ENCODE measurements at places on chromosomes 1 and 21.

DNA sequence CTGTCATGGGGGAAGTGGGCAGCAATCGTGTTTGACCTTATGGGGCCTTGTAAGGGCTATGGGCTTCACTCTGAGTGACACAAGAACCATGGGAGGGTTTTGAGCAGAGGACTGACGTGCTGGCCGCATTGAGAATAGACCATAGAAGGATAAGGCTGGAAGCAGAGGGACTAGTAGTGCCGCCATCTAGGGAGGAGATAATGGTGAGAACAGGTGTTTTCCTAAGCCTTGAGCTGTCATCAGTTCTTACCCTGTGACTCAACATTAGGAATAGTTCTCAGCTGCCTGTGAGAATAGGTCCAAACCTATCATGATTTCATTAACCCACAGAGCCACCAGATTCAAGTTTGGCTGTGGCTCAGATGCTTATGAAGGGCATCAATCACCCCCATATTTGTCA lies 228.5 kb downstream of the CACNA1E start:
- no peak for DNase-seq

DNA sequence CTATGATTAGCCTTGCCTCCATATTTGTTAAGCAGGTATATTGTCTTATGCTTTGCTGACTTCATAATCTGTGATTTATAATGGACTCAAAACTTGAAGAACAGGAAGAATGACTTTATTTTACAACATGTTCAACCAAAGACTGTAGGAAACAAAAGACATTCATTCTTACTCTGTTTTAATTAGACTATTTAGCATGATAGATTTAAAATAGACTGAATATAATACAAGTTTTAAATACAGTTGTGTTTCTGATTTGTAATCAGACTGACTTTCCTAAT lies 63.1 kb downstream of the CDC14A start:
- no peak for DNase-seq

GRCh38 chr1:231926340-231926739 lies 299.8 kb downstream of the DISC1 start:
- DNase-seq: no peak

DNA sequence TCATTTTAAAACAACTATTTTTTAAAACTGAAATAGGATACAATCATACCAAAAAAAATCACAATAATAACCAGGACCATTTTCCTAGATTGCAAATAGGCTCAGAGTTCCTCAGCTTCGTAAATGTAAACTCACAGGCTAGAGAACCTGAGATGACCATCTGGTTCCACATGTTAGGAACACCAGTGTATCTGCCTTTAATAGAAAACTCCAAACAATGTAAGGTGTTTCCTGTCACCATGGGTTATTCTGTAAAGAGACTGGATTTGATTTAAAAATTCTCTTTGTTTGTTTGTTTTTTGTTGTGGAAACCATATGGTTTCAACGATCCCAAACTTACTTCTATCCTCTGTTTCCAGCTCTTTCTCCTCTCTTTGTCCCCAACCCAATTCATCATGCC lies 197.5 kb downstream of the ZZZ3 start:
- no peak for DNase-seq

- no peak for DNase-seq
These were observed 20.7 kb downstream of the GPR157 start for GRCh38 chr1:9108056-9108665.

DNA sequence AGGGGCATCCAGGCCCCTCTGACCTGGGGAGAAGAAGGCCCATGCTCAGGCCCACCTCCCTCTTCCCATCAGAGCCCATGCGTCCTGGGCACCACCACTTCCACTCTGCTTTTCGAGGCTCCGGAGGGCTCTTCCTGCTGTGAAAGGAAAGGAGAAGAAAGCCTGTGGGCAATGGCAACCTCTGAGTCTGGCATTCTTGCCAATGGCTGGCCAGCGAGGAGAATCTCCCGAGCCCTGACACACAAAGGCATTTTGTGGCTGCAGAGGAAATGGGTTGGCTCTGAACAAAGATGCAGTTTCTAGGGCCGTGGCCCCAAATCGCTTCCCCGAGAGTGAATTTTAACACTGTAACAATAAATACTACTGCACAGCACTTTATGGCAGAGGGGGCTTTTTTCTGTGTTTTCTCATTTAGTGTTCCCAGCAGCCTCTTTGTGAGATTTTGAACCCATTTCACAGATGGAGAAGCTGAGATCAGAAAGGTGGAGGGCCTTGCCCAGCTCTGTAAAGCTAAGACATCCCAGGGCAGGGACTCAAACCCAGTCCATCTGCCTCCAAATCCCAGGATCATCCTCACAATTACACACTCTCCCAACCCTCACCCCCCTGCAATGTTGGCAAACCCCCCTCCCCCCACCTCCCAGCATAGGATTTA lies 35.7 kb upstream of the TMEM51 start:
- no peak for DNase-seq

- no peak for DNase-seq
These were observed 354.6 kb upstream of the C1orf87 start for GRCh38 chr1:60428127-60428526.

- DNase-seq: no peak
These were observed 23.7 kb upstream of the SLC2A5 start for GRCh38 chr1:9093091-9093490.

GRCh38 chr21:19510653-19511052 lies 1107.1 kb upstream of the TMPRSS15 start:
- no peak for DNase-seq

GRCh38 chr1:158946785-158947184 lies 15.4 kb downstream of the PYHIN1 start:
- DNase-seq: no peak

DNA sequence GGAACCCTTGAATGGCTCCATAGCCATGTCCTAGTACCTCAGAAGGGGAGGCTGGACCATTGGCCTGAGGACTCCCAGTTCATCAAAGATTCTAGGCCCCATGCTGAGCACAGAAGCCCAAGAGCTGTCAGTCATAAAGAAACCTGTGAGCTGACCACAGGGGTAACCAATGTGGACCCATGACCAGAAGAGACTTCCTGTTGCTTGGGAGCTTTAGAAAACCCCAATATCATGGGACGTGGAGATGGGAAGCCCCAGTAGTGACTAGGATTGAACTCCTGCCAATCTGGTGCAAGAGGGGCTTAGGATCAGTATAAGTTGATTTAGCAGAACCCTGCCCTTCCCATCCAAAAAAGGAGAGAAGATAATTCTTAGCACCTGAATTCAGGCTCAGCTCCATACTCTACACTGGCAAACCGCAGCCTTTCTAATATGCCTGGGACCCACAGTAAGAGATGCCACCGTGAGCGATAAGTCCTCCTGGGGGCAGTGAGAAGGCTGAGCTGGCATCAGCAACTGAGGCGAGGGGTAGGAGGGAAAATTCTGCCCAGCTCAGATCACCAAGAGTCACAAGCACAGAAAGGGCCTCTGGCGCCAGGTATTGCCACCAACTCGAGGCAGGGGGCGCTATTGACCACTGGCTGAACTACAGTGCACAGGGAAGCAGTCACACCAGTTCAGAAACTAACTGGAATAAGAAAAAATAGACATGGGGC lies 108.9 kb downstream of the CAPN8 start:
- no peak for DNase-seq

GRCh38 chr1:61085206-61085982 lies 3.0 kb downstream of the NFIA start:
- DNase-seq: no peak

- DNase-seq: no peak
These were observed 36.2 kb downstream of the EPS15 start for GRCh38 chr1:51482881-51483280.

DNA sequence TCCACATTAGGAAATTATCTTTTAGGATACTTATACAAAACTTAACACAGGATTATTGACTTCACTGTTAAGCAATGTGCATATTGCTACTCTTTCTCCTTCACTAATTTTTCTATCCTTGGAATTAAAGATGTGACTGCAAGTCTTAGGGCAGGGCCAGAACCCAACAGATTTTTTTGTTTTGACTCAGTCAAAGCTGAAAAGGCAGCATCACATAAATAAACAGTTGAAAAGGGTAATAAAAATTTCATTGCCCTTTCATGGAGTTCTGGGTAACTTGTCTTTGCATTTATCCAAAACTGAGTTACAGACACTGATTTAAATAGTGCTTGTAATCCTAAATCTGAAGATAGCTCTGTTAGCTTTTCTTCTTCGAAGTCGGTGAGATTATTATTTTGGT lies 1.9 kb upstream of the TMEM35B start:
- no peak for DNase-seq

DNA sequence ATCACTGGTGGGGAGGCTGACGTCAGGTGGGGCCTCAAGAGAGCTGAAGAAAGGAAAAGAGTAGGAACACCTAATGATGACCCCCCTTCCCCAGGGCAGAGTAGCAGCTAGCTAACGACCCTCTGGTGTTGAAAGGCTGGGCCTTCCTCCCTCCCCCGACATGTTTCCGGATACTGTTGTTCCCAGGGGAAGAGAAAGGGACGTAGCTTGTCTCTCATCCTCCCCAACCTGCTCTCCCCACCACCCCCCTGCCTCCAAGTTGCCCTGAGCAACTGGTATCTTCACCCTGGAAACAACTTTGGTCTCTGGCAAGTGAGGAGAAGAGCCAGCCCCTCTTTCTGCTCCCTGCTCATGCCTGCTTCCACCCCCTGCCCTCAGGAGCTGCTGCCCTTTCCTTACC lies 2.4 kb downstream of the SEMA6C start:
- no peak for DNase-seq

GRCh38 chr1:235657269-235657668 lies 7.7 kb upstream of the GNG4 start:
- no peak for DNase-seq

- no peak for DNase-seq
These were observed 14.1 kb upstream of the ACTL8 start for GRCh38 chr1:17741052-17741451.

GRCh38 chr21:45209685-45210284 lies 77.9 kb downstream of the POFUT2 start:
- DNase-seq: no peak

DNA sequence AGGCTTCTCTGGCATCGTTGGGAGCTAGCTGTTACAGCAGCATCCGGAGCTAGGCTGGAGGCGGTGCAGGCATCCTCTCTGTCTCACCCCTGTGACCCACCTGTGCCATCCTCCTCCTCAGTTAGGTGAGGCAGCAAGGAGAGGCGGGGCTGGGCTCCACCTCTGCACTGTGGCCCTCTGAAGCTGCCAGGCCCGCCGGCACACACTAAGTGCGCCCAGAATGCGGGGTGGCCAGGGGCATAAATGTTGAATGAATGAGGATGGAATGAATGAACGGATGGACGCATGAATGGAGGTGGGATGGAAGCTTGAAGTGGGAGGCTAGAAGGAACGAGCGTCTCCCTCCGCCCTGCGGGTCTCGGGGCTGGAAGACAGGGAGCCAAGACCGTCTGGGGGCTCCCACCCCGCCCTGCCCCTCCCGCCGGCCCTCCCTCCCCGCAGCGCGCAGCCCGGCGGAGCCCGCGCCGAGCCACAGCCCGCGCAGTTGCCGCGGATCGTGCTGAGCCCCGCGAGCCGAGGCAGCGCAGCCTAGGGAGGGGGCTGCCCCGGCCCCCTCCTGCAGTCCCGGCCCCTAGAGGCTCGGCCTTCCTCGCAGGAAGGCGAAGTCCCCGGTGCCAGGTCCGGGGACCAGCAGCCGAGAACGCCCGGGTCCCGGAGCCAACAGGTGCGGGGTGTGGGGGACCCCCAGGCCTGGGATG lies at the start of gene HCRTR1:
HCRTR1 (plus strand) TSS at position 472 of the 698 bp plus-strand sequence. CDS start 1,504 bp downstream, outside the sequence.
- DNase-seq: no peak

DNA sequence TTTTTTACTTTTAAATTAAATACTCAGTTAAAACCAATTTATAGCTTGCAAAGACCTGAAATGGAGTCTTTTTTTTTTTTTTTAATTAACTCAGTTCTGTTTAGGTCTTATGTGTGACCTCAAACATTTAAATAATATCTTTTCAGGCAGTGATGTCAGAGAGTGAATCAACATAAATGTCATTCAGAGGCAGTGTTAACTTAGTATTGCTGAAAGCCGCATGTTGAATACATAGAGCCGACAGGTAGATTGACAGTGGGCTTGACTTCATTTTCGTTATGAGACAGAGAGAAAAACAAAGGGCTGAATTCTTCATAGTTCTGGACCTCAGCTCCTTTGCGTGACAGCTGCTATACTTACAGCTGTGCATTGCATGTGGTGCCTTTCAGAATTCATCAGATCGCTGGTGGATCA lies 51.5 kb downstream of the PRDM2 start:
- DNase-seq: no peak

DNA sequence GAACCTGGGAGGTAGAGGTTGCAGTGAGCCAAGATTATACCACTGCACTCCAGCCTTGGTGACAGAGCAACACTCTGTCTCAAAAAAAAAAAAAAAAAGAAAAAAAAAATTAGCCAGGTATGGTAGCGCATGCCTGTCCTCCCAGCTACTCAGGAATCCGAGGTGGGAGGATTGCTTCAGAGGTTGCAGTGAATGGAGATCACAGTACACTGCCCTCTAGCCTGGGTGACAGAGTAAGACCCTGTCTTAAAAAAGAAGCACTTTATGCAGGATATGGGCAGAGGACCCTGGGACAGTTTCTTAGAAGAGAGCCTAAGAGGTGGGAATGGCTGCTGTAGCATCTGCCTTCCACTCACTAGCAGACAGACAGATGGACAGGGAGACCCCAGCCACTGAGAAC lies 23.0 kb downstream of the IQGAP3 start:
- no peak for DNase-seq

GRCh38 chr1:207844371-207844770 lies 66.6 kb downstream of the CD34 start:
- DNase-seq: no peak

- no peak for DNase-seq
These were observed 50.7 kb upstream of the H6PD start for GRCh38 chr1:9183898-9184297.

GRCh38 chr1:155247667-155248553 lies 7.4 kb downstream of the ENTREP3 start:
- no peak for DNase-seq

DNA sequence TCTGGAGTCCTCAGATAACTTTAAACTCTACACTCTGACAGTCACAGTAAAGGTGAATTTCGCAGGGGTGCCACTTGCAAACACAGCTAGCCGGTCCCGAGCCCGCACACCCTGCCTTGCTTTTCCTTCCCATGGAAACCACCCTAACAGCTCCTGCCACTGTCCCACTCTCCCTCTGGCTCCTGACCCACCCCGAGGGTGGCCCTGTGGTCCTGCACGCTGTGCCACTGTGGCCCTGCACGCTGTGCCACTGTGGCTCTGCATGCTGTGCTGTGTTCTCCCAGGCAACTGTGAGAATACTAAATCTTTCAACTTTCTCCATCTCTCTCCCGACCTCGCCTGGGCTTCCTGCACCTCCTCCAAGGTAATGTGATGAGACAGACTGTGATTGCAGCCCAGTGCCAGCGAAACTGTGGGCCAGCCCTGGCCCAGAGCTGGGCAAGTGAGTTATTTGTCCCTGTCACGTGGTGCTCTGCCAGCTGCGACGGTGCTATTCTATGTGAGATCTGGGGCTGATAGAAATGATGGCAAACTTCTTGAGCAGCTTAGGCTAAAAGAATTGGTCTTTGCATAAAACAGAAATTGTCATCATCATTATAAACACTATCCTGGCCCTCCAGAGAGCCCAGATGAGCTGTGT lies 63.4 kb upstream of the TARBP1 start:
- peak; percentile 68 for DNase-seq

- DNase-seq: no peak
These were observed 13.6 kb downstream of the NID1 start for GRCh38 chr1:236051242-236051791.

GRCh38 chr1:147613506-147613905 lies 56.8 kb downstream of the ACP6 start:
- no peak for DNase-seq

GRCh38 chr1:157249326-157249725 lies 111.1 kb upstream of the ETV3 start:
- no peak for DNase-seq

Measured in posterior cingulate gyrus (tissue), 11 donors.